ENCODE measurements at places on chromosomes 1 and 21.

- peaks cover 4% of the 10 kb centered on the region for H3K4me1 ChIP-seq
- no peak overlapping the region for H3K27ac ChIP-seq
Measured at GRCh38 chr1:68175621-68176398, 56.5 kb downstream of the WLS start.

GRCh38 chr1:87240661-87241285 is 87.9 kb upstream of the LMO4 start:
- DNase-seq, result no peak
- H3K27me3 ChIP-seq, result peaks cover 15% of the 10 kb centered on the region
- H3K27ac ChIP-seq, result no peak overlapping the region
- no peak overlapping the region for H3K4me3 ChIP-seq

- peaks cover 74% of the 10 kb centered on the region for H3K36me3 ChIP-seq
- peak within 1 kb of the TSS; percentile 100 for H3K27ac ChIP-seq
- peak; percentile 99 for DNase-seq
- H3K4me1 ChIP-seq, result peaks cover 63% of the 10 kb centered on the region
Measured at GRCh38 chr1:173867753-173868265, at the start of gene GAS5. GAS5 (minus strand) TSS chr1:173867989.

- peaks cover 2% of the 10 kb centered on the region for H3K27me3 ChIP-seq
- DNase-seq, result no peak
- H3K27ac ChIP-seq, result no peak overlapping the region
- peaks cover 5% of the 10 kb centered on the region for H3K4me1 ChIP-seq
- no peak overlapping the region for H3K4me3 ChIP-seq
- no peaks in the 10 kb centered on the region for H3K36me3 ChIP-seq
Measured at GRCh38 chr1:55333461-55333860, 118.3 kb upstream of the USP24 start.

GRCh38 chr21:43613755-43614638 is 45.3 kb downstream of the HSF2BP start:
- H3K36me3 ChIP-seq, result no peaks in the 10 kb centered on the region
- no peak for DNase-seq
- no peak overlapping the region for H3K4me3 ChIP-seq
- H3K27ac ChIP-seq, result no peak overlapping the region

DNA sequence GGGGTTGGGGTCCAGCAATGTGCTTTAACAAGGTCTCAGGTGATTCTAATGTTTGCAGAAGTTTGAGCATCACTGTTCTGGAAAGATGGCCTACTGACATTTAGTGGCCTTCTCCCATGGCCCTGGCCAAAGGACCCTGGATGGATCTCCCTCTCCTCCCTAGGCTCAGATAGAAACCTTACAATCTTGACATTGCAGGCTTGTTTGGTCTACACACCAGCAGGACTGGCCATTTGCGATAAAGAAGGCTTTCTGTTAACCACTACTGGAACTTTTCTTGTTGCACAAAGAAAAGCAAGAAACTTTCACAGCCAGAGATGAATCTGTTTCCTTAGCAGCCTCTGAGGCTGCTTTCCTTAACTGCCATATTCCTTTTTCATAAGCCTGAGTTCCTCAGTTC is 6.2 kb downstream of the DNALI1 start:
- H3K4me3 ChIP-seq, result no peak overlapping the region
- H3K27ac ChIP-seq, result peak overlapping the region; percentile 44
- H3K4me1 ChIP-seq, result peaks cover 1% of the 10 kb centered on the region
- no peak for DNase-seq
- peaks cover 56% of the 10 kb centered on the region for H3K36me3 ChIP-seq

DNA sequence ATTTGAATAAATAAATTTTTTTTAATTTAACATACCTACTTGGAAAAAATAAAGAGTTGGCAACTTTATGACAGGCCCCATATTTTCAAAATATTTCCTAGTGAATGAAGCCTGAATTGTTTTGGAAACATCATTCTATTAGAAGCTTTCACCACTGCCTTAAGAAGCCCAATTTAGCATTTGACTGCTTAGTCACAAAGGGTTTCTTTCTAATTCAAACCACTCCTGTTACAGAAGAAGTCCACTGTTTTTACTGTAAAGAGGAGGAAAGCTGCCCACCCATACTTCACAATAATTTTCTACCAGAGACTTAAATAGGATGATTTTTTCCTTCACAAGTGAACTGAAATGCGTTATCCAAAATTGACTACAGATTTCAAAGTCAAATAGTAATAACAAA is 534.6 kb upstream of the PTBP2 start:
- H3K4me1 ChIP-seq, result no peaks in the 10 kb centered on the region
- no peaks in the 10 kb centered on the region for H3K36me3 ChIP-seq
- H3K27me3 ChIP-seq, result no peaks in the 10 kb centered on the region
- DNase-seq, result no peak
- H3K27ac ChIP-seq, result no peak overlapping the region

DNA sequence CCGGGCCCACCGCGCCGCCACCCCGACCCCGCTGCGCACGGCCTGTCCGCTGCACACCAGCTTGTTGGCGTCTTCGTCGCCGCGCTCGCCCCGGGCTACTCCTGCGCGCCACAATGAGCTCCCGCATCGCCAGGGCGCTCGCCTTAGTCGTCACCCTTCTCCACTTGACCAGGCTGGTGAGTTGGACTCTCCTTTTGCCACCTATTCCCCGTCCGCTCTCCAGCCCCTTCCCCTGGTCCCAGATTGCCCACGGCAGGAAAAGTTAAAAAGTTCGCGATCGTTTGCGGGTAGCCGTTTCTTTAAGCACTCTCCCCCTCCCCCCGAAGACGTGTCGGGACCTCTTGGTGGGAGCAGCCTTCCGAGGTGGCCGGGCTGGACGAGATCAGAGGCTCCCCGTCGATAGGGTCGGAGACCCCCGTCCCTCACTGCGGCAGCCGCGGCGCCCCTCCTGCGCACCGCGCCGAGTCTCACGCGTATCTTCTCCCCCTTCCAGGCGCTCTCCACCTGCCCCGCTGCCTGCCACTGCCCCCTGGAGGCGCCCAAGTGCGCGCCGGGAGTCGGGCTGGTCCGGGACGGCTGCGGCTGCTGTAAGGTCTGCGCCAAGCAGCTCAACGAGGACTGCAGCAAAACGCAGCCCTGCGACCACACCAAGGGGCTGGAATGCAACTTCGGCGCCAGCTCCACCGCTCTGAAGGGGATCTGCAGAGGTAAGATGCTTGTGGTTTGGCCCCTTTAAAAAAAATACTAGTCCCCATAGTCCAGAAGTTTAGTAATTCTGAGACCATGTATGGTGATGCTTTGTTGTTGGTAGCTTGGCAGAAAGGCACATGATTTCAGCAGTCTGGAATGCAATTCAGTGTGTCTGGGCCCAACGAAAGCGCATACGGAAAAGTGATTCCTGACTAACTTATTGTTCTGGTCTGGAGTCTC is 576 bp downstream of the CCN1 start:
- H3K4me3 ChIP-seq, result peak overlapping the region; percentile 72
- peaks cover 73% of the 10 kb centered on the region for H3K27me3 ChIP-seq

- no peaks in the 10 kb centered on the region for H3K4me1 ChIP-seq
- no peak overlapping the region for H3K4me3 ChIP-seq
- no peaks in the 10 kb centered on the region for H3K36me3 ChIP-seq
- no peak overlapping the region for H3K27ac ChIP-seq
- DNase-seq, result no peak
Measured at GRCh38 chr21:37601027-37601426, 234.5 kb downstream of the DYRK1A start.

- H3K4me3 ChIP-seq, result no peak overlapping the region
- H3K27ac ChIP-seq, result no peak overlapping the region
- H3K36me3 ChIP-seq, result no peaks in the 10 kb centered on the region
Measured at GRCh38 chr21:42105476-42106315, 34.6 kb downstream of the UMODL1 start.

DNA sequence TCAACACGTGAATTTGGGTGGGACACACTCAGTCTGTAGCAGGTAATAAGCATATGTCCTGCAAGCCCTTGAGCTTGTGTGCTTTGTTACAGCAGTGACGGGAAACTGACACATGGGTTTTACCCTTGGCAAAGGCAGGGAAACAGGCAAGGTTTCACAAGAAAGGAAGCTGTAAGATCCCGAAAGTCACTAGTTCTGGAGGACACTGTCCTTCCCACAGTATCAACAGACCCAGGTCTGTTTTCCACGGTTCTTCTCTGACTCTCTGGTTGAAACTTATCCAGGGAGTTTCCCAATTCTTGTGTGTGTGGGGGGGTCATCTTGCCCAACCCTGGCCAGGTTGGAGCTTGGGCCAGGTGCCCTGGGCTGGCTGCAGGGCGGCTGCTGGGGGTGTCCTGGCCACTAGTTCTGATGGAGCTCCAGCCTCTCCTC is 29.3 kb upstream of the ZBTB21 start:
- H3K4me3 ChIP-seq, result no peak overlapping the region
- no peak overlapping the region for H3K27ac ChIP-seq
- H3K27me3 ChIP-seq, result no peaks in the 10 kb centered on the region
- H3K4me1 ChIP-seq, result no peaks in the 10 kb centered on the region
- no peaks in the 10 kb centered on the region for H3K36me3 ChIP-seq

- DNase-seq, result no peak
- H3K4me3 ChIP-seq, result no peak overlapping the region
- H3K27ac ChIP-seq, result no peak overlapping the region
Measured at GRCh38 chr1:177977141-177977540, 7.3 kb upstream of the SEC16B start.

- no peak for DNase-seq
- H3K36me3 ChIP-seq, result no peaks in the 10 kb centered on the region
- H3K27me3 ChIP-seq, result no peaks in the 10 kb centered on the region
- H3K27ac ChIP-seq, result no peak overlapping the region
- H3K4me3 ChIP-seq, result no peak overlapping the region
Measured at GRCh38 chr21:18467715-18468114, 64.1 kb upstream of the TMPRSS15 start.

GRCh38 chr1:244065960-244066388 is 14.9 kb downstream of the ZBTB18 start:
- peaks cover 18% of the 10 kb centered on the region for H3K4me1 ChIP-seq
- H3K27me3 ChIP-seq, result no peaks in the 10 kb centered on the region
- no peak overlapping the region for H3K27ac ChIP-seq

DNA sequence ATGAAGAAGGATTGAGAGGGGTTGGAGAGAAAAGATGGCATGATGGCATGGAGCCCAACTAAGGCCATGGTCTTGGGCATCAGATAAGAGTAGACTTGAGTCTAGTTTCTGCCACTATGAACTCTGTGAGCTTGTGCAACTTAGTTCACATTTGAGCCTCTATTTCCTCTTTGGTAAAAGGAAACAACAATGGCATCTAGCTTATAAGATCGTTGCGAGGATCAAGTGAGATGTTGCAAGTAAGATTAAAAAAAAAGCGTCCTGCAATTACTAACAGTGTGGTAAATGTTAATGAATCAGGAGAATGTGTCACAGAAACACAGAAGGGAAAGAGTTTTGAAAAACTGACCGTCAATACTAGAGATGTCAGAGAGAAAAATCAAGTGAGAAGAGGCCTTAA is 202.9 kb upstream of the FGGY start:
- no peaks in the 10 kb centered on the region for H3K36me3 ChIP-seq

- no peak overlapping the region for H3K27ac ChIP-seq
- no peak overlapping the region for H3K4me3 ChIP-seq
- no peaks in the 10 kb centered on the region for H3K27me3 ChIP-seq
- H3K36me3 ChIP-seq, result no peaks in the 10 kb centered on the region
- no peaks in the 10 kb centered on the region for H3K4me1 ChIP-seq
- DNase-seq, result no peak
Measured at GRCh38 chr1:83746234-83746633, 252.7 kb downstream of the TTLL7 start.

DNA sequence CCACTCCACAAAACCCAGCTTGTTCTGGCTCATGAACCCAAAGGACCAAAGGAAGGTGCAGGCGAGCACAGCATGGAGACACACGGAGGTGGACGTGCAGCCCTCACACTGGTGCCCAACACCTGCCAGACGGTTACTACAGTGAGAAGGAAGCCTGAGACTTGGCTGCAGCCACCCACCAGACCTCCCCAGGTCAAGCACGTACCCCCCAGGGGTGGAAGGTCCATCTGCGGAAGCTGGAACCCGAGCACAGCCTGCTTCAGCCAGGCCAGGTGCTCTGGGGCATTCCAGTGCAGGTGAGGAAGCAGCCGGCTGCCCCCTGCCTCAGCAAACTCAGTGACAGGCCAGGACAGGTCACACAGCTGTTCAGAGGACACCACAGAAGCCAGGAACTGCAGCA is 16.0 kb upstream of the LSS start:
- no peak overlapping the region for H3K4me3 ChIP-seq
- peak overlapping the region; percentile 47 for H3K27ac ChIP-seq
- peaks cover 94% of the 10 kb centered on the region for H3K36me3 ChIP-seq
- H3K27me3 ChIP-seq, result no peaks in the 10 kb centered on the region
- DNase-seq, result no peak

DNA sequence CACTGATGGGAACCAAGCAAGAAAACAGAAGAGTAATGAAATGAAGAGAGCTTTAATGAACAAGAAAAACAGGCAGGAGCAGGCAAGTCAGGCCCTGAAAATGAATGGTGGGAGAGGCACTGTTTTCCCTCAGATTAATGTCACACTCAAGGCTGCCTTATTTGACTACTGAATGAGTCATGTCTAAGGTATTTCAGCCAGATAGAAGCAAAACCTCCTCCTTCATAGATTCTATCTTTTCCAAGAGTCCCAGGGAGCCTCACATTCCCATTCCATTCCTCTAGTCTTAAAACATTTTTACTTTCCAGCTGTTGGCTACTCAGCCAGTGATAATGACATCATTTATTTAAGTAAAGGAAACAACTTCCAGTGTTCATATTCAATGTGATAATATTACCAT is 228.4 kb upstream of the NRIP1 start:
- H3K27ac ChIP-seq, result no peak overlapping the region
- no peak overlapping the region for H3K4me3 ChIP-seq
- no peak for DNase-seq
- no peaks in the 10 kb centered on the region for H3K4me1 ChIP-seq

DNA sequence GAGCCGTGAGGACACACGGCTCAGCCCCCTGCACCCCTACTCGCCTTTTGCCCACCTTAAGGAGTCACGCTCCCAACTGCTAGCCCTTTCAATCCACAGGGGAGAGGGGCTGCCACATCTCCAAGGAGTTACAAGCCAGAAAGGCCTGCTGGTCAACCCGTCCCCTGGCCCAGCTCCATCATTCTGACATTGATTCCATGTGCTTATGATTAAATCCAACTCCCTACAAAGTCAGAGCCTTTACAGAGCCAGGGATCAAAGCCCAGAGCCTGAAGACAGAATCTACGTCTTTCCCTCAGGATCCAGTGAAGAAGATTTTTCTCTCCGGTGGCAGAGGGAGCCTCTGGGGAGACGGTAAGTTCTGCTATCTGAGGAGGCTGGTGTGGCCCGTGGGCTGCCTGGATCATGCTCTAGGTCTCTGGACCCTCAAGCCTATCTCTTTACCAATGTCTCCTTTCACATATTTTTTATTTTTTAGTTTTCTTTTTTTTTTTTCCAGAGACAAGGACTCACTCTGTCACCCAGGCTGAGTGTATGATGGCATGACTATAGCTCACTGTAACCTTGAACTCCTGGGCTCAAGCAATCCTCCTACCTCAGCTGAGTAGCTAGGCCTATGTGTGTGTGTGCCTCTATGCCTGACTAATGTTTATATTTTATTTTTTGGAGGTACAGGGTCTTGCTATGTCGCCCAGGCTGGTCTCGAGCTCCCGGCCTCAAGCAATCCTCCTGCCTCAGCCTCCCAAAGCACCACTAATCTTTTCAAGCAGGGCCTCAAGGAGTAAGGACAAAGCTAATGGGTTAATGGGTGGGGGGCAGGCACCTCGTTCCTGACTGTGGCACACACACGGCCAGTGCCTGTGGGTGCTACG is 61.3 kb downstream of the SLC66A1 start:
- H3K36me3 ChIP-seq, result peaks cover 80% of the 10 kb centered on the region
- no peak for DNase-seq
- peak overlapping the region; percentile 65 for H3K27ac ChIP-seq
- H3K4me1 ChIP-seq, result peaks cover 50% of the 10 kb centered on the region

All from activated T-cell treated with anti-CD3 and anti-CD28 coated beads, Interleukin-2, amount 50 U/mL, for 24 hours (primary cell).